ENCODE measurements at places on chromosomes 7 and 10.

- DNase-seq = no peak
Measured at GRCh38 chr10:79069325-79070080, 737 bp downstream of the ZMIZ1 start.

DNA sequence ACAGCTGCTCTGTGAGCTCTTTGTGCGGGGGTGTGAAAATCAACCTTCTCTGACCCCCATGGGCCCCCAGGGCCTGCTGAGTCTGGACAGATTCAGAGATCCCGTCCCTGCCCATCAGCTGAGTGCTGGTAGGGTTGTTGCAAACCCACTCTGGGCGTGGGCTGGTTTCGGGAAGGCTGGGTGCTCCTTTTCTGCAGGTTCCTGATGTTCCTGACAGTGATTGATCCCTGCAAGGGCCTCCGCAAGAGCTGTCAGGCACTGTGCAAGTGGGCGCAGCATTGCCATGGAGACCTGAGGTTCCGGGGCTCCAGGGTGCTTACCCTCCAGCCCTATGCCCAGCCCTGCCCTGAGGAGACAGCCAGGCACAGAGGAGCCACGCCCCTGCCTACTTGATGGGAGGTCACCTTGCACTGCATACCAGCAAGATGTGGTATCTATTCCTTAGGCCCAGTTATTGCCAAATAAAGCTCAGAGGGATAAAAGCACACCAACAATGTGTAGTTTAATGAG is 44.3 kb upstream of the INPP5A start:
- no peak for DNase-seq

- DNase-seq = no peak
Measured at GRCh38 chr7:8212638-8213037, 49.3 kb downstream of the ICA1 start.

- DNase-seq = no peak
Measured at GRCh38 chr10:69684020-69684980, 54.3 kb downstream of the FAM241B start.

DNA sequence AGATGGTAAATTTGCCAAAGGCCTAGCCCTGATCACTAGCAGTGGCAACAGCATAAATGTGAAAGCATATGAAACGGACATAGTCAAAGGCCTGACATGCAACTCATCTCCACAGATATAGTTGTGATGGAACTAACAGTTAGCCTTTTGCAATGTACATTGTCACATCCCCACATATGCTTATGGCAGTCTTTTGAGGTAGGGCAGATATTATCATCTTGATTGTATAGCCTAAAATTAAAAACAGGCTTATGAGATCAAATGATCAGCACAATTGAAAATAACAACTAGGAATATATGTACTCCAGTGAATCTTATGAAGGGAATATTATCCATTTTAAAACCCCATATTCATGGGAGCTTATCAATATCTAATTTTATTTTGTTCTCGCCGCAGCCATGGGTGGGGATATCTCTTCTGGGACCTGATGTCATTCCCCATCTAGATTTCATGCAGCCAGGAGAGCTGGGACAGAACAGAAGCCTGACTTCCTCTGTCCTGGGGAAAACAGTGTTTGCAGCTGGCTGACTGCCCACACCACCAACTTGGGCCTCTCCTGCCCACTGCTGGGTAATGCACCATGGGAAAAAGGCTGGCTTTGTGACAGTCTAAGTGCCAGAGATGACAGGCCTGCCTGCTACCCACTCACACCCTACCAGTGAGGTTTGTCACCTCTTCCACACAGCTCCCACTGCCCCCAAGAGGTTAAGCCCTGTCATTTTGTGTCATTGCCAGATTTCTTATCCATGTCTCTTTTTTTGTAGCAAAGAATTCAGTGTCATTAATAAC is 180.2 kb upstream of the FZD1 start:
- DNase-seq = no peak

- DNase-seq = no peak
Measured at GRCh38 chr7:159093351-159093971, 51.2 kb downstream of the VIPR2 start.

- DNase-seq = no peak
Measured at GRCh38 chr7:51352174-51353100, 35.8 kb upstream of the COBL start.

GRCh38 chr7:47896809-47897423 is 51.4 kb downstream of the PKD1L1 start:
- no peak for DNase-seq

DNA sequence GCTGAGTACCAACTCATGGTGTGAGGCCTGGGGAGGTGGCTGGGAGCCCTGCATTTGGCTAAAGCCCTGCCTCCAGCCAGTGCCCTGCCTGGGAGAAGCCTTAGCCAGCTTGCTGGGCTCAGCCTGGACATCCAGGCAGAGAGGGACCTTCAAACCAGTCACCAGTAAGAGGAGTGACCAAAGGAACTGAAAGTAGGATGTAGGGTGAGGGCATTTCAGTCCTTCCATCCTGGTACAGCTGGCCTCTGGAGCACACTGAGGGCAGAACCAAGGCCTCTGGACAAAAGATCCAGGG is 124.8 kb downstream of the ADCY1 start:
- no peak for DNase-seq

GRCh38 chr10:13758312-13758711 is 171.5 kb downstream of the PRPF18 start:
- no peak for DNase-seq

DNA sequence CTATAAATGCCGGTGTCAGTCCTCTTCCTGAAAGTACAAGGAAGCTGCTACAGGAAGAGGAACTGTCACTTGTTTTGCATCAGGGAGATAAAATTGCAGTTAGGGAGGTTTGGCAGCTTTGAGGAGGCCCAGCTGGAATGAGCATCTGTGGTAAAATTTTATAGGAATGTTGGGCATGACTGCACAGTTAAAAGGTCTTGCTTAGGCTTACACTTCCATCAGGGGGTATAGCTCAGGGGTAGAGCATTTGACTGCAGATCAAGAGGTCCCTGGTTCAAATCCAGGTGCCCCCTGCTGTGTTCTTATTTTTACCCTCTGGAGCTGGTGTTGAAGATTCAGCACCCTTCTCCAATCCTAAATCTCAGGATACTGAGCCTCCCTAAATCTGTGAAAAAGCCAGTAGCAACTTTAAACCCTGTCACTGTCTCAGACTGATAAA is 65.9 kb downstream of the ZNF467 start:
- DNase-seq = no peak

DNA sequence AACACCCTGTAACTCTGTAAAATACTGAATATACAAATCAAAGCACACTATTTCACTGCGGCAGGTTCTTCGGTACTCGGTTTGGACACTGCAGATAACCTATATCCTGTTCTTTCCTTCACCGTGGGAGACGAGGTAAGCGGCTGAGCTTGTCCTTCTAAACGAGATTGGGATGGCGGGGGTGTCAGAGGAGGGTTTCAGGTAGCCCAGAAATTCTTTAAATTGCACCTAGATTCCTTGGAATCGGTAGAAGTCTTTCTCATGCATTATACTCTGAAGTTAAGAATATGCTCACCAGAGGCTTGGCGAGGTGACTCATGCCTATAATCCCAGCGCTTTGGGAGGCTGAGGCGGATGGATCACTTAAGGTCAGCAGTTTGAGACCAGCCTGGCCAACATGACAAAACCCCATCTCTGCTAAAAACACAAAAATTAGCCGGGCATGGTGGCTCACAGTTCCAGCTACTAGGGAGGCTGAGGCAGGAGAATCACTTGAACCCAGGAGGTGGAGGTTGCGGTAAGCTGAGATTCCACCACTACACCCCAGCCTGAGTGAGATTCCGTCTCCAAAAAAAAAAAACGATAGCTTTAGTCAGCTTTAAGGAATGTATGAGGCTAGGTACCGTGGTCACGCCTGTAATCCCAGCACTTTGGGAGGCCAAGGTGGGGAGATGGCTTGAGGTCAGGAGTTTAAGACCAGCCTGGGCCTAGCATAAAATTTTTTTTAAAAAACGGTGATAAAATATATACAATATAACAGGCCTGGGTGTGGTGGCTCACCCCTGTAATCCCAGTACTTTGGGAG is 10.1 kb upstream of the LAT2 start:
- DNase-seq = no peak
